ENCODE measurements at places on chromosomes 16 and 17.

- no peak for DNase-seq
These were observed 40.7 kb upstream of the SLC38A10 start for GRCh38 chr17:81335773-81336157.

- DNase-seq = peak; percentile 16
These were observed 42.6 kb downstream of the CPNE2 start for GRCh38 chr16:57134982-57135381.

DNA sequence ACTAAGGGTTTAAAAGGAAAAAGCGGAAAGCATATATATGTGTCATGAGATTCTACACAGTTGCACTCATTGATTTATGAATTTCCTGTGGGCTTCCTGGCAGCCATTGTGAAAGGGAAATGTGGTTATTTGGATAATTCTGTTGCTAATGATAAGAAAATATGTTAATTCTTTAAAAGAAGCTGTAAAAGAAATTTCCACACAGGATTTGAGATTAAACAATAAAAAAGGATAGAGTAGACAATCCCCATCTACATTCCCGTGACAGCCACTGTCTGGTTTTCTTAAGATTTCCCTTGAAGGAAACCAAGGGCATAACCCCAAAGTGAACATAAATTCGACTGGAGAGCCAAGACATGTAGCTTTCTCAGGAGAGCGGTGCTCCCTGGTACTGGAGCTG, 397.5 kb downstream of the CPPED1 start:
- DNase-seq = no peak

GRCh38 chr17:2283302-2283701, 20.3 kb downstream of the SMG6 start:
- no peak for DNase-seq

GRCh38 chr17:39199820-39200069, 338 bp upstream of the RPL19 start:
- DNase-seq = peak; percentile 79

DNA sequence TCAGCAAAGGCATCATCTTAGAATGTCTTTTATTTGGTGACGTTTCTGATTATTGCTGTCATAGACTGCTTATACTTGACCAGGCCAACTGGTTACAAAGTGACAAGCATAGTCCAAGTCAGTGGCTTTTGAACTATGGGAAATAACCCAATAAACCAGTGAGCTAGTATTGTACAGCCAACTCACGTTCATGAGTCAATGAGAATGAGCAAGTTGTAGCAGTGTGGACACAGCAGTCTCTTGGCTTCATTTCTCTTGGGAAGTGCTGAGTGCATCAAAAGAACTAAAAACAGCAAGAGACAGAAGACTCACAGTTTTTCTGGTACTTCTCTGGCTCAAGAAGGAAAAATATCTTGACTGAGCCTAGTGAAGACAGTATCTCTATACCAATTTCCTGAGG, 36.9 kb upstream of the CRISPLD2 start:
- DNase-seq = no peak

- no peak for DNase-seq
These were observed 82.9 kb downstream of the LMF1 start for GRCh38 chr16:887846-888245.

DNA sequence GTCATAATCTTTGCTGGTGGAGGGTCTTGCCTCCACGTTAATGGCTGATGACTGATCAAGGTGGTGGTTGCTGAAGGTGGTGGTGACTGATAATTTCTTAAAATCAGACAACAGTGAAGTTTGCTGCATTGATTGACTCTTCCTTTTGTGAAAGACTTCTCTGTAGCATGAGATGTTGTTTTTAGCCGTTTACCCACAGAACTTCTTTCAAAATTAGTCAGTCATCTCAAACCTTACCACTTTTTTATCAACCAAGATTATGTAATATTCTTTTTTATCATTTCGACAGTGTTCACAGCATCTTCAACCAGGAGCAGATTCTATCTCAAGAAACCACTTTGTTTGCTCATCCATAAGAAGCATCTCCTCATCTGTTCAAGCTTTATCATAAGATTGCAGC, 5.9 kb downstream of the UQCRC2 start:
- DNase-seq = no peak

- no peak for DNase-seq
These were observed 7.4 kb upstream of the FASN start for GRCh38 chr17:82105417-82105881.

DNA sequence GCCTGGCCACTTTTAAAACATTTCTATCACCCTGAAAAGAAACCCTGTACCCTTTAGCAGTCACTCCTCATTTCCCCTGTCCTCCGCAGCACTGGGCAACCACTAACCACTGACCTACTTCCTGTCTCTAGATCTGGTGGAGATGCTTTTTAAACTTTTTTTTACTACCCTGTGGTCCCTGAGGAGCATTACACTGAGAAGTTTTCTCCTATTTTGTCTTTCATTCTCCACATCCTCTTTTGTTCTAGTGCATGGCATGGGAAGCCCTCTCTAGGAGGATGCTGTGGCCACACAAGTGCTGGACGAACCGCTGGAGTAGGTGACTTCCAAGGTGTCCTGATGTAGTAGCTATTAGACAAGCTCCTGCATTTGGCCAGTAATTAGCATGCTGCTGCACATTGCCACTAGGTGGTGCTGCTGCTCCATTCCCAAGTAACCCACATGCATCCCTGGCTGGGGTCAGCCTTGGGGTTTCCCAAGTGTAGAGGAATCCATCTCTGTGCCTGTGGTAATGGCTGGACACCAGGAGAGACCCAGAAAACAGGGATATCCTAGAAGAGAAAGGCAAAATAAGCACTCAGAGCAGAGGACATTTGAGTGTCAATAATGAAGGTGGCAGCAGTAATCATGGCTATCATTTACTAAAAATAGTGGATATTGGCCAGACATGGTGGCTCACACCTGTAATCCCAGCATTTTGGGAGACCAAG, 143.8 kb upstream of the CRHR1 start:
- DNase-seq = peak; percentile 62

- DNase-seq = no peak
These were observed 30.5 kb downstream of the TMEM238L start for GRCh38 chr17:10773391-10773790.

- DNase-seq = no peak
These were observed 6.9 kb downstream of the C17orf75 start for GRCh38 chr17:32335046-32335445.

Data from T follicular helper cell (primary cell).